ENCODE measurements at places on chromosomes 6 and 20.

DNA sequence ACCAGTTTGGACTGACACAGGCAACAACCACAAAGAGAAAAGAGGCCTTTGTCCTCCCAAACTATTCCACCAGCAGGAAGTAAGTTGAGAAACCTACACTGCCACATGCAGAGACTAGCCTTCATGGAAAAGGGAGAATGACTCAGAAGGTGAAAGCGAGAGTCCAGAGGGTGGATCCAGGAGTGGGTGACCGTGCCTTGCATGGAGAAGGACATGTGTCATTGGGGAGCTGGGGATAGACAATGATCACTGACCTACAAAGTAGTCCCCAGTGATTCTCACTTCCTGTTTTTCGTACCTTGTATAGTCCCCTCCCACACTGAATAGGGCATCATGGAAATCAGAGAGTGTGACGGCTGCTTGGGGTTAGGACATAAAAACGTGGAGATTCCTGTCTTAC is 91.9 kb downstream of the MYLK4 start:
- DNase-seq: no peak

- DNase-seq: no peak
These were observed 586.3 kb upstream of the MAP3K7 start for GRCh38 chr6:91173186-91173585.

DNA sequence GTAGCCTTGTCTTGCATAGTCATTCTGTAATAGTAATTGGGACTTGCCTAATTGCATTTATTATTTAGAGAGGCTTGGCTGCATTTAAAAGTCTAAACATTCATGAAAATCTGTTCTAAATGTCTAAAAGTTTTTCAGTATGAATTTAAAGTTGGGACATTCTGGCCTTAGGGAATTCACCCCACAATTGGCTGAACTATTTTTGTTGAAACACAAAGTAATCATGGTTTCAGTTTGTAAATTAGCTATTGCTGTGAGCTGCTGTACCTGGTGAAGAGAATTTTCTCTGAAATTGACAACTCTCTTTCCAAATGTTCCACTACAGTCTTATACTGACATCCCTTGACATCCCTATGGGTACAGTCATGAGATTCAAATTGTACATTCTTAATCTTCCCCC is 253.0 kb downstream of the FARS2 start:
- no peak for DNase-seq

- DNase-seq: no peak
These were observed 7.9 kb downstream of the ZC3H12D start for GRCh38 chr6:149476789-149477455.

DNA sequence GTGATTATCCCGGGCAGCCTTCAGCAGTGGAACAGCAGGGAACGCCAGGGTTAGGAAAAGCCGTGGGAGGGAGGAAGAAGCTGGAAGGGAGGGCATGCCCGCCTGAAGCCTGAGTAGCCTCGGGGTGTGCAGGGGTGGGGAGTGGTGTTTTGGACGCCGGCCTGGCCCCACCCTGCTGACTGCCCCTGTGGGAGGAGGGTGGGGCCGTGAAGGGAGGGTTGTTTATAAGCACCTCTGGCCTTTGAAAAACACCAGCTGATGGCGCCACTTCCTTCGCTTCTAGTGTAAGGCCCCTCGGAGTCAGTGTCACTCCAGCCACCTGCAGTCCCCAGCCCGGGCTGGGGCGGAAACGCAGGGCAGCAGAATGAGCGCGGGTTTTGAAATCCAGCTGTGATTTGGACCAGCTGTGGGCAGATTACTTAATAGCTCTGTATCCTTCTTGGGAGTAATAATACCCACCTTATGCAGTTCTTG is 52.8 kb upstream of the BMP6 start:
- no peak for DNase-seq

GRCh38 chr6:44342489-44342888 is at the start of gene SPATS1:
Gene SPATS1, plus strand, starts transcription at chr6:44342650. Its CDS starts 446 bp downstream, at chr6:44343096.
- DNase-seq: peak; percentile 16

GRCh38 chr6:6006428-6007365 is at the start of gene NRN1:
Gene NRN1, minus strand, starts transcription at chr6:6006925. Its CDS starts 176 bp downstream, at chr6:6006749.
- no peak for DNase-seq

DNA sequence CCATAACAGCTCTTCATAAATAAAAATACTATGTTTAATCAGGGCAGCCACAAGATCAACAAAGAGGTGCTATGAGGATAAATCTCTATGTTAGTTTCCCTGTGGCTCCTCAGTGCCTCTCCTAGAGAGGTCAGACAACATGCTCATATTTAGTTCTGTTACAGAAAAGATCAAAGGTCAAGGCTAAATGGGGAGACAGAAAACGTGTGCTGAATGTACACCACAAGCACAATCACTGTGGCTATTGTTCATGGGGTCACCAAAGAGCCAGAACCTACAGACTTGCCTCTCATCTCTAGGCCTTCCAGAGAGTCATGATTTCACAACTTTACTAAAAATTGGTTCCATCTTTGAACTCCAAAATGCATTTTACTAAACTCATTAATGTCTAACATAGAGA is 409.8 kb downstream of the HACE1 start:
- no peak for DNase-seq

DNA sequence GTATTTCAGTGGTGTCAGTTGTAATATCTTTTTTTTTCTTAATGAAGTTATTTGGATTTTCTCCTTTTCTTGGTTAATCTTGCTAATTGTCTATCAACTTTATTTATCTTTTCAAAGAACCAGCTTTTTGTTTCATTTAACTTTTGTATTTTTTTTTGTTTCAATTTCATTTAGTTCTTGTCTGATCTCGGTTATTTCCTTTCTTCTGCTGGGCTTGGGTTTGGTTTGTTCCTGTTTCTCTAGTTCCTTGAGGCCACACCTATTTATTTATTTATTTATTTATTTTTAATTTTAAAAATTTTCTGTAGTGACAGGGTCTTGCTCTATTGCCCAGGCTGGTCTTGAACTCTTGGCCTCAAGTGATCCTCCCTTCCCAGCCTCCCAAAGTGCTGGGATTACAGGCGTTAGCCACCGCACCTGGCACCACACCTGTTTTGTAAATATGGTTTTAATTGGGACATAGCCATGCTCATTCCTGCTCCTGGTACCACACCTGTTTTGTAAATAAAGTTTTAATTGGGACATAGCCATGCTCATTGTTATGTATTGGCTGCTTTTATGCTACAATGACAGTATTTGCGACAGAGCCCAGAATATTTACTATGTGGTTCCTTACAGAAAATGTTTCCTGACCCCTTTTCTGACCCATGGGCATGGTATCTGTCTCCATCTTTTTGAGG is 22.2 kb downstream of the KDM1B start:
- DNase-seq: no peak

- DNase-seq: no peak
These were observed 18.5 kb downstream of the NOX3 start for GRCh38 chr6:155436981-155437749.

- DNase-seq: no peak
These were observed 59.0 kb downstream of the NOL4L start for GRCh38 chr20:32526125-32526524.

DNA sequence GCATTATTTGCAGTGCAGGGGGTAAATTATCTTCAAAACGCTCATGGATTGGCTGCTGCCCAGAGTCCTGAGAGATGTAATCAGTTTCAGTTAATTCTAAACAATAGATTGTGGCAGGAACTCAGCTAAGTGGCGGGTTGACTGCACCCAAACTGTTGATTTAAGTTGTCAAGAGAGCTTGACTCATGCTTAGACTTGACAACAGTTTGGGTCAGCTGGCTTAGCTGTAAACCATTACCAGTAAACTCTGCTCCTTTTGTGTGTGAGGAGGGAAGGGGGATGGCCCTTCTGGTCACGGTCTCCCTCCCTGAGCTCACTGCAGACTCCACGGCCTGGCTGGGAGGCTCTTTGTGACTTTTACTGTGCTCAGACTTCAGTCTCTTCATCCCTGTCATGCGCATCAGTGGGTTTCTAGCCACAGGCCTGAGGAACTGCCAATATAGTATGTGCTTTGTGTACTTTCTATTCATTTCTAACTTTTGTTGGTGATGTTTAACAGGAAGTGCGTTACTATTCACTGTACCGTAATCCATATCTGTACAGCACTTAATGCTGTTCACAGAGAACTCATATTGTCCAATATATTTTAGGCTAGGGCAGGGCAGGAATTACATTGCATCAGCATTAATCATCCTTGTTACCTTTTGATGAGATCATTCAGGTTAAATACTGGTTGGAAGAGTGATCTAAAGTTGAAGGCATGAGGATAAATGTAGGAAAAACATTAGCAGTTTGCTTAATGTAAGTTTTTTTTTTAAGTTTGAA is 488.3 kb downstream of the CDKAL1 start:
- DNase-seq: no peak

GRCh38 chr6:46353528-46353927 is 137.7 kb downstream of the RCAN2 start:
- DNase-seq: no peak

DNA sequence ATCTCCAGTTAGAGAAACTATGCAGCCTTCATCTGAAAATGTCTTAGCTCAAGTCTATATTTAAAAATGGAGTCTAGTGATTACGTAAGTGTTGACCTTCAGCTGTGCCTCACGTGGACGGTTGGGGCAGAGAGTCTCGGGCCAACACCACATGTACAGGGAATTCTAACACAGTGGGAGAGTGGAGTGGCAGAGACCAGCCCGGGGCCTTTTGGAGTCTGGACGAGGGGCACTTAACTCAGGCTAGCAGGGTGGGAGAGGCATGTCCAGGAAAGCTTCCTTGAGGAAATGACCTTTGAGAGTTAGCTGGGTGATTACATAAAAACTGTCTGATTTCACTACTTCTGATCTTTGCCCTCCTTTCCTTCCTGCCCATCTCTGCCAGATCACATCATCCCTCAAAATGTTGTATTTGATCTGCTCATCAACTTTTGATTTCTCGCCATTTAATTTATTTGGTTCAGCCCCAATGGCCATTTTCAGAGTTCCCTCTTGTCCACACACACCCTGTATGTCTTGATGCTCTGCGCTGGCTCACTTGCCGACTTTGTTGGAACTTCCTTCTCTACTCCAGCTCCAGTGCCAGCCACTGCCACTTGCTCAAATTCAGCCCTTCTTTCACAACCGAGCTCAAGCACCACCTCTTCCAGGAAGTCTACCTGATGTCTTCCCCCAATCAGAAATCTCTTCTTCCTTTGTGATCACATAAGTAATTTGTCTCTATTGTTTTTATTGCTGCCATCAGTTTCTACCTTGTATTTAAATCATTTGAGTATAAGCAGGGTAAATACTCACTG is 2.6 kb downstream of the ARMC2 start:
- DNase-seq: no peak

DNA sequence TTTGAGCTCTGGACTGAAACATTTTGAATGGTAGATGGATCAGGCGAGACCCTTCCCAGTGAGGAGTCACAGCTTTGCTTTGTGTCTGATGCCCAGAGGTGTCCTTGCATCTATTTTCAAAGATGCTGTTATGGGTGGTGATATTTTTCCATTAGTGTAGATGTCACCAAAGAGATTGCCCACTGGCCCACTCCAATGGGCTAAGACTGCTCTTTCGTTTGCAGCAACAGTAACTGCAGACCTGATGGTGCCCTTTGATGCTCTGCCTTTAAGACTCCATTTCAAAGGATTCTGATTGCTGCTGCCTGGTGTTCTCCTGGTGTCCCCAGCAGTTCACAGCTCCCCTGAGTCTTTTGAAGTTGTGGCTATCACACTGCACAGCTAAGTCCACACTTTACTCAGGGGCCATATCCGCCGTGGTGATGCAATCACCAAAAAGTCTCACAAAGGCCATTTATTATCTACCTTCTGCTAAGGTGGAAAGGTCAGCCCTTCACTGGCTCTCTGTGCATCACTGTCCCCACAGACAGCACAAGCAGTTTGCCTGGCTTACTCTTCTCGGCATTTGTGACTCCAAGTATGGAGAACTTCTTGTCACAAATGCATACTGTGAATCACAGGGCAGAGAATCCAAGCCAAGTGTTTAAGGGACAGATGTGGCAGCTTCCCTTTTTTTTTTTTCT is 56.4 kb downstream of the NOX3 start:
- DNase-seq: no peak

DNA sequence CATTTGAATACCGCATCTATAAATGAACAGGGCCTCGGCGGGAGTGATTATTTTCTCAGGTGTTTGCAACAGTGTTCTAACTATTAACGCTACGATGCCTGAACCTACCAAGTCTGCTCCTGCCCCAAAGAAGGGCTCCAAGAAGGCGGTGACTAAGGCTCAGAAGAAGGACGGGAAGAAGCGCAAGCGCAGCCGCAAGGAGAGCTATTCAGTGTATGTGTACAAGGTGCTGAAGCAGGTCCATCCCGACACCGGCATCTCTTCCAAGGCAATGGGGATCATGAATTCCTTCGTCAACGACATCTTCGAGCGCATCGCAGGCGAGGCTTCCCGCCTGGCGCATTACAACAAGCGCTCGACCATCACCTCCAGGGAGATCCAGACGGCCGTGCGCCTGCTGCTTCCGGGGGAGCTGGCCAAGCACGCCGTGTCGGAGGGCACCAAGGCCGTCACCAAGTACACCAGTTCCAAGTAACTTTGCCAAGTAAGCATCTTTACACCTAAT is 70.9 kb downstream of the HFE start:
- DNase-seq: peak; percentile 66

DNA sequence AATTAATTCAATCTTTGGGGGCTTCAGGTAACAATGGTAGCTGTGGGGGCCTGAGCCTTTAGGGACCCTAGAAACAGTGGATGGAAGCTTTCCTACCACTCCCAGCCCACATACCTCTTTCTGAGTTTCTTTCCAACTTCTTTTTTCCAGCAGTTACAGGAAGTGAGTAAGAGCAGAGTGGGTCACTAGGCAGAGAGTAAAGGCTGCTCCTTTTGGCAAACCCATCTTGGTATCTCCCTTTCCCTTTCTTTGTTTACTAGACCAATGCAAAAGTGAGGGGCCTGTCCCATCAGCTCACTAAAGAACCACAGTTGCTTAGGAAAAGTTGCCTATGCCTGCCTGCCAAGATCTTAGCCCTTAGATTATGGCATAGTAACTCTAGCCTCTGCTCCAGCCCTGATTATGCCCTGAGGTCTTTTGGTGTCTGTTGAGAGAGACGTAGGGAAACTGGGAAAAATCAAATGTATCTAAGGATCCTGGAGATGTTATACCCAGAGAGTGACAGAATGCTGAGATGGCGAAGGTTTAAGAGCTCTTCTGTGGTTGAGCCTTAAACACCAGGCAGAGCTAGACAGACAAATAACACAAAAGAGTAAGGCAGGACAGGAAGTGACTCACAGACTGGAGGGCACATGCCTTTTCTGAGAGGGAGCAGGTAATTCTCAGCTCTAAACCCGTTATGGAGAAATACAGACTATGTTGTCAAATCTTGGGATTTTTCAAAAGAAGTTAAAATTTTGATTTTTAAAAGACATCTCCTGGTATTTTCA is 31.3 kb downstream of the TRMT6 start:
- DNase-seq: no peak

DNA sequence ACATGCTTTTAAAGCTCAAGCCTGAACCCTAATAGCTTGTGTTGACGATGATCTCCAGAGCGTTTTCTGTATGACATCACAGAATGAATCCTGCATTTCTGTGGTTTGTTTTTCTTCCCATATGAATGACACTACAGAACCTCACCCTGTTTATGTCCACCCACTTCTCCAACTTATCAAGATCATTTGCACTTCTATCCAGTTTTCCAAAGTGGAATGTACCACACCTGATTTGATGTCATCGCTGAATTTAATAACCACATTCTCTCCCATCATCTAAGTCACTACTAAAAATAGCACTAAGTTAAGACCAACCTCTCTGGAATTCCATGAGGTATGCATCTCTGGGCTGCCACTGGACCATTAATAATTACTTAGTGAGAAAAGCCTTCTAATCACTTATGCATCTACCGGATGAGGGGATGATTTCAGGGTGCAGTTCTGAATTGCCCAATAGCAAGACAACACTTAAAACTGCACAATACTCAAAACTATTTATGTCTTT is 33.3 kb upstream of the CITED2 start:
- no peak for DNase-seq

- no peak for DNase-seq
These were observed 29.6 kb downstream of the PAK5 start for GRCh38 chr20:9809271-9809670.

GRCh38 chr6:112113431-112113830 is 26.0 kb downstream of the FAM229B start:
- no peak for DNase-seq

Data from progenitor cell of endocrine pancreas (in vitro differentiated cells).